ENCODE measurements at places on chromosomes 6 and 20.

GRCh38 chr6:44115866-44116265, 11.4 kb downstream of the MRPL14 start:
- DNase-seq, result no peak

GRCh38 chr20:24160563-24161281, 172.1 kb upstream of the GGTLC1 start:
- peak; percentile 41 for DNase-seq

DNA sequence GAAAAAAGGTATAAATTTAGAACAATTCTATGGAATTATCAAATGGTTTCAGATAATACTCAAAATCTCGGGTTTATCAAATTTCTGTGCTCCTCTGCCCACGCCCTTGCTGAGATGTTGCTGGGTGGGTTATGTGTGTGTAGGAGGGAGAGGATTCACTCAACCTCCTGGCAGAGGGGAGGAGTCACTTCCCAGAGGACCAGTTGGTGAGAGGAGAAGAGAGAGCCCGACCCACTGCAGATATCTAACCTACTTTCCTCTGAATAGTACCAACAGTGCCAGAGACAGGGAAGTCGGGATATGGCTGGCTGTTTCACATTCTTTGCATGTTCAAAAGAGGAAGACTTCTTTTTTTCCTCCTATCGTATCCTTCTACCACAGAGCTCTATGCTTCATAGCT, 187.1 kb upstream of the MAN1A1 start:
- DNase-seq, result no peak

GRCh38 chr6:152167641-152168603, 360.4 kb downstream of the ESR1 start:
- no peak for DNase-seq

GRCh38 chr6:41424370-41425058, 89.1 kb downstream of the NCR2 start:
- DNase-seq, result peak; percentile 74

GRCh38 chr20:4441191-4441590, 280.5 kb upstream of the PRND start:
- no peak for DNase-seq

DNA sequence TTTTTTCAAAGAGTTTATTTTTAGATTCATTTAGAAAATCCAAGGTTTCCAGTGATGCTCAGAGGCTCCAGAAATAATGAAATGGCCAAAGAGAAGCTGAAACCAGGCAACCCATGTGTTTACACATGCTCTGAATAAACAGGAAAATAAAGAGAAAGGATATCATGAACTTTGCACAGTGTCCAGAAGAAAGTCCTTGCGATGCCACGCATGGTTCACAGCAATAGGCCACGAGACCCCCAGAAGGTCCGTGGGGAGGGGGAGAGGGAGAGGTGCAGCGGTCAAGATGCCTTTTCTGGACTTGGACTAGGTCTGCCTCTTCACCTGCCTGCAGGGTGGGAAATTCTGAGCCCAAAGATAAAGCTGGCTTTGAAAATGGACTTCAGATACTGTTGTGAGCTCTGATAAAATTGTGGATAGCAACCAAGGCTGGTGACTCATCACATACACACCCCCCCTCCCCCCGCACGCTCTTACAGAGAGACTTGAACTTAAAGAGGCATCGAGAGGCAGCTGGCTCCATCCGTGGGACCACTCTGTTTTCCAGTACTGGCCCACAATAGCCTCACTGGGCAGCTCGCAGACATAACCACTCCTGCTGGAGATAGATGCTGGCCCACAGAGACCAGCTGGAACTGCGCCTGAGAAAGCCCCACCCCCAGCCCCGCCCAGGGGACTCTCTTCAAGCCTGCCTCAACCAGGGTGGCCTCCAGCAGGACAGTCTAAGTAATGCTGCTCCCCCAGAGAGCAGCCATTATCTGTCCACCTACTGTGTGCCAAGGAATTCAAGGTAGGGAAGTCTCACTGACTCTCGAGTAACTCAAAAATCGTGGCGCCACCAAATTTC, 21.2 kb upstream of the NFATC2 start:
- DNase-seq, result peak; percentile 32

GRCh38 chr6:8904754-8905153, 469.4 kb upstream of the SLC35B3 start:
- no peak for DNase-seq
